ENCODE measurements at places on chromosomes 12 and 14. TPM values are rescaled to one million over a fixed set of nuclear protein-coding genes. Genes with fewer than 3 reads are reported as not detected.

The B4GALNT1 gene
- 44.4 TPM for total RNA-seq

The RHEBL1 gene
- total RNA-seq = 4.9 TPM

The TMEM233 gene
- 0.03 TPM for total RNA-seq

The NAP1L1 gene
- total RNA-seq = 700 TPM

The RNASE7 gene
- 0.07 TPM for total RNA-seq

The TAS2R13 gene
- not detected for total RNA-seq

The MUCL1 gene
- total RNA-seq = not detected

The CEBPE gene
- total RNA-seq = 0.08 TPM
